ENCODE measurements at places on chromosomes 5 and 9.

DNA sequence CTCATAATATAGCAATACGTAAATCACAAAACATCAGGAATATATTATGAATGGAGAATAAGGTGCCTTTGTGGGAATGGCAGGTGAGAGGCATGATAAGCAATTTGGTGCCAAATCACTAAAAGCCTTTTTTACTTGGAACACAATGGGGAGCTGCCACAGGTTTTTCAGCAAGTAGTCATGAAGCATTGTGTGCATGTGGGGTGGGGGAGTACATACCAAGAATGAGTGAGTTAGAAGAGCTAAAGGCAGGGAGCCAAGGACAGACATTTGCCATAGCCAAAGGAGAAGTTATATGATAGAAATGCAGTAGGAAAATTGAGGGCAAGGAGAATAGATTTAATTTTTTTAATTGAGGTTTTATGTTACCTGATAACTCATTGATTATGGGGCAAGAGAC is 445.0 kb upstream of the SMC2 start:
- DNase-seq, result no peak

DNA sequence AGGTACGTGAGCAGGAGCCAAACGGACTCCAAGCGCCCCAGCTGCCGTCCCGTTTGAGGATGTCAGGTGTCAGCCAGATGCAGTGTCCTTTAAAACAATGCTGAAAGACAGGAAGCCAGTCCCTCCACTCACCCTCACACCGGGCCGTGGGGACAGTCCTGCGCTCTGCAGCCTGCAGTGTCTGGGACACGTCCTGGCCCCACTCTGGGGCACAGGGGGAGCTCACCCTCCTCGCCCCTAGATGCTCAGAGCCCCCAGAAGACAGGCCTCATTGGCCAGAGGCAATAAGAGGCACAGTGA is 79.7 kb downstream of the ZNF354C start:
- no peak for DNase-seq

- DNase-seq, result no peak
Measured at GRCh38 chr5:164885179-164885578, 1379.8 kb downstream of the MAT2B start.

DNA sequence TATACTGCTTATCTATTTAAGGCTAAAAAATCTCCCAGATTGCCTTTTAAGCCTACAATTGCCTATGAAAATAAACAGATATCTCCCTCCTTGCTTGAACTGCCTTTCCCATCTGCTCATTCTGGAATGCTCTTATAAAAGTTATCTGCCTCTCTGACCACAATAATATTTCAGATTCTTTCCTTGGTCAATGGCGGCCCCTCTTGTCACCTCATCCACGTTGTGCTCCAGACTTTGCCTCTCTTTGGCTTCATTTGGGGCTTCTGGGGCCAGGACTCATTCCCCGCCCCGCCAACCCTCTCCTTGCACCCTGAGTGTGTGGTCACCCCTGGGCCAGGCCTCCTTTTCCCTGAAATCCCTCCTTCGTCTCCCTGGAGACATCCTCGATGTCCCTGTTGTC is 110.0 kb upstream of the RPS23 start:
- DNase-seq, result no peak

Data from stimulated activated CD8-positive, alpha-beta memory T cell treated with anti-CD3 and anti-CD28 coated beads, Interleukin-4, amount 100 ng/mL, for 24 hours (primary cell).